Hypothalamus (tissue), 51 donors: ENCODE measurements at places on chromosomes 1 and 21.

- no peak for DNase-seq
Measured at GRCh38 chr1:2032737-2033136, 13.6 kb downstream of the GABRD start.

DNA sequence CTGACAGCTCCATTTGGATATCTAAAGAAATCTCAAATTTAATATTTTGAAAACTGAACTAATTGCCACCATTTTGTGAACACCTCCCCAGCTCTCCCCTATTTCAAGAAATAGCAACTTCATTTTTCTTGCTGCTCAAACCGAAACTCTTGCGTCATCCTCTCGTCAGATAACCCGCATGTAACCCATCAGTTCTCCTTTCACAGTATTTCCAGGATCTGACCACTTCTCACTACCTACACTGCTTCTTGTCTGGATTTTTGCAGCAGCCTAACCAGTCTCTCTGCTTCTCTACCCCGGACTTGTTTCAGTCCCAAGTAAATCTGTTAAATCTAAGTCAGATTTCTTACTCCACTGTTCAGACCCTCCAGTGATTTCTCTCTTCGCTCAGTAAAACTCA lies 75.6 kb downstream of the MTR start:
- no peak for DNase-seq

DNA sequence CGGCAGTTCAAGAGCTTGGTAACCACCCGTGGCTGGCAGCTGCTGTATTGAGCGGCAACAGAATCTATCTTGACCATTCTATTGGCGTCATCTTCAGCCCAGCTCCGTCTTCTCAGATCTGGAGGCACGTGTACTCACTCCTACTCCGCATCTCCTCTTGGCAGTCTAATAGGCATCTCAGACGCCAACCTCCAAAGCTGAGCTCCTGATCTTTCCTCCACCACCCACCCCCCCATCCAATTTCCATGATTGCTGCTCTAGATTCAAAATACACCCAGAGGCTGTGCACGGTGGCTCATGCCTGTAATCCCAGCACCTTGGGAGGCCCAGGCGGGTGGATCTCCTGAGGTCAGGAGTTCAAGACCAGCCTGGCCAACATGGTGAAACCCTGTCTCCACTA lies 84.6 kb upstream of the CASZ1 start:
- DNase-seq, result no peak

GRCh38 chr1:33473900-33474299 lies 1.5 kb downstream of the ZSCAN20 start:
- no peak for DNase-seq

DNA sequence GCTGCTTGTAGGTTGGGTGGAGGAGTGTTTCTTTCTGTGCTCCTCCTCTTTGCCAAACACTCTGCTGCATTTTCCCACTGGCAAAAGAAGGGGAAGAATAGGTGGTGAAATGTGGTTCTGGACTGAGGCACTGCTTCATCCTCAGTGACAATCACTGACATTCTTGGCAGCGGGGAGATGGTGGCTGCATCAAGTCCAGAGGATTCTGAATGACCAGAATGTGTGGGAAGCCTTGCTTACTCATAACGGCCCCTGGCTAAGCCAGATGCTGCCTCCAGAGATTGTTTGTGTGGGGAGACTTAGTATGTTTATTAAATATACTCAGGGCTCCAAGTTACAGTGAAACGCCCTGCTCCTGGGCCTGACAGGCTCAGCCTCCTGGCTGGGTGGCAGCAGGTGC lies 160.3 kb downstream of the CACNA1E start:
- DNase-seq, result no peak

GRCh38 chr1:118660769-118661168 lies 327.4 kb downstream of the TBX15 start:
- no peak for DNase-seq

- no peak for DNase-seq
Measured at GRCh38 chr1:204103431-204103741, 30.5 kb downstream of the SOX13 start.

DNA sequence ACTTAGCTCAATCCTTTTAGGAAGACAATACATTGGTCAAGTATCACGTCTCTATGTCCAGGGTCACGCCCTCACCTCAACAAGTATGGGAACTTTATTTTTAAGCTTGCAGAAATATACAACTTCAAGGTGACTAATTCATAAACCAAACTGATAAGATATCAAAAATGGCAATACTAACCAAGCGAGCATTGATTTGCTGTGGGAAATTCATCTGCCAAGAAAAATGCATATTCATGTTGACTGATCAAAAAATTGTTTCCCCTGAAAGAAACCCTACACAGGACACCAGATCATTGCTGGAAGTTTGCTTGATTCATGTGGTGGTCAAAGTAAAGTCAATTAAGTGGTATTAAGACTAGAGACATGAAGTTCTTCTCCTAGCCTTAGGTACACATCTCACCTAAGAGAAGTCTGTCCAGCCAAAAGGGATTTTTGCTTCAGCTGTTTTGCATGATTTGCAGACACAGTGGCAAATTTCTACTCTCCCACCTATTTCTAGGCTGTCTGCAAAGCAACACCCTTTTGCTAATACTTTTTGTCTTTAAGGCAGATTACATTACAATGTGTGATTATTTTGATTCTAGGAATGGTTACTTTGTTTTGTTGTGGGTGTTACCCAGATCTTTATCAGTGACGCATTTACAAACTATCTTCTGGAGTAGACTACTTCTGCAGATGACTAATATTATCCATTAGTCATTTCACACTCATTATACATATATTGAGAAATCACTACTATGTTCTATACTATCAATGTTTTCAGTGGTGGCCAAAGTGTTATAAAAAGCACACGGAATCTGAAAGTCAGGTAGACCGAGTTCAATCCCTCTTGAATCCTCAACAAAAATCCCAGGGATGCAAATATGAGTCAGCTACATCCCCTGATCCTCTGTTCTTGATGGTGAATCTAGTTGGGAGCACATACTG lies 12.4 kb downstream of the SAMSN1 start:
- DNase-seq, result no peak

DNA sequence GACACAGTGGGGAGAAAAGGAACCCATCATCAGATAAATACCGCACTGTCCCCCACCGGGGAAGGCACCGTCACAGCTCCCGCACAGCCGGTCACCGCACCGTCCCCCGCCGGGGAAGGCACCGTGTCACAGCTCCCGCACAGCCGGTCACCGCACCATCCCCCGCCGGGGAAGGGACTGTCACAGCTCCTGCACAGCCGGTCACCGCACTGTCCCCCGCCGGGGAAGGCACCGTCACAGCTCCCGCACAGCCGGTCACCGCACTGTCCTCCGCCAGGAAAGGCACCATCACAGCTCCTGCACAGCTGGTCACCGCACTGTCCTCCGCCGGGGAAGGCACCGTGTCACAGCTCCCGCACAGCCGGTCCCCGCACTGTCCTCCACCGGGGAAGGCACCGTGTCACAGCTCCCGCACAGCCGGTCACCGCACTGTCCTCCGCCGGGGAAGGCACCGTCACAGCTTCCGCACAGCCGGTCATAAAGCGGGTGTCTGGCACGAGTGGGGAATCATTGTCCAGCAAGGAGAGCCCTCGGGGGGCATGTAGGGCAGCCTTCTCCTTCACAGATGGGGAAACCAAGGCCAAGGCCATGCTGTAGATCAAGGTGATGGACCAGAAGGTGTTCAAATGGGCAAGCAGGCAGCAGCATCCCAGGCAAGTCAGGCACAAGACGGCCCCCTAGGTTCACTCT lies 280.1 kb downstream of the NPHP4 start:
- DNase-seq, result no peak

GRCh38 chr21:33255404-33255803 lies 10.8 kb upstream of the IL10RB start:
- no peak for DNase-seq

DNA sequence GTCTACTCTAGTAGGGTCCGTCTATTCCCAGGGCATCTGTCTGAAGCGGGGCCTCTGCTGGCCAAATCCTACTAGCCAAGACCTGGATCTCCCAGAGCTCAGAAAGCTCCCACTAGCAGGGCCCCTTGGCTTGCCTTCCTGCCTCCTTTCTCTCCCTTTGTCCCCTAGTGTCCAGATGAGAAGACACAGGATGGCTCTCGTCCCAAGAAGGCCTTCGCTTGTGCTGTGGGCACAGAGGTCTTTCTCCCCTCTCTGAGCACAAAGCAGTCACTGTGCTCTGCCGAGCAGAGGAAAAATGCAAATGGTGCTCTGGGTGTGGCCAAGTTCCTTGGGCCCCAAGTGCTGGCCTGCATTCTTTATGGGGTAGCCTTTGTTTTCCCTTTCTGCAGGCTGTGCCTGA lies 13.0 kb upstream of the GPR137B start:
- peak; percentile 34 for DNase-seq

GRCh38 chr21:42475036-42475435 lies 21.0 kb downstream of the RSPH1 start:
- DNase-seq, result no peak

DNA sequence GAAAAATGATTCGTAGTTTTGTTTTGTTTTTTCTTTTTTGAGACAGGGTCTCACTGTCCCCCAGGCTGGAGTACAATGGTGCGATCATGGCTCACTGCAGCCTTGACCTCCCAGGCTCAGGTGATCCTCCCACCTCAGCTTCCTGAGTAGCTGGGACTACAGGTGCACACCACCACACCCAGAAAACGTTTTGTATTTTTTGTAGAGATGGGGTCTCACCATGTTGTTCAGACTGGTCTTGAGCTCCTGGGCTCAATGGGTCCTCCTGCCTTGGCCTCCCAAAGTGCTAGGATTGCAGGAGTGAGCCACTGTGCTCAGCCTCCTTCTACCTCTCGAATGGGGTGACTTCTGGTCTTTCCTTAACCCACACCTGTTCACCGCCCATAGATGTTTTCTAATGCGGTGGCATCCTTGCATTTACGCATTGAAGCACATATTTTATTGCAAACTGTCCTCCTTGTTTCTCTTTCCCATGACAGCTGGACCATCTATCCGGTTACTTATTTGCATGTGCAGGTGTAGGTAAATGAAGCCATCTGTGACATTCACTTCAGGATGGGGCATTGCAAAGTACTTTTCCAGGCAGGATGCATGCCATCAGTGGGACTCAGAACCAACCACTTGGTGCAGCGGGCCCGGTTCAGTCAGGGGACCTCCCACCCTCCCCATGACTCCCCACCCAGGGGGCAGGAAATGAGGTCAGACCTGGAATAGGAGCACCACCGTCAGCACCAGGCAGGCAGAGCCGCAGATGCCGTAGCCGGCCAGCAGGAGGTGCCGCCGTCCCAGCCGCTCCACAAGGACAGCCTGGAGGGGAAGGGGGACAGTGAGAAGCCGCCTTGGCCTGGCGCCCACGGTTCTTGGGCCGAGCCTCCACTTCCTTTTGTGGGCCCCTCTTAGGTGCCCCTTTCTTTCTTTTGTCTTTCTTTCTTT lies 16.5 kb downstream of the SLC2A7 start:
- no peak for DNase-seq

DNA sequence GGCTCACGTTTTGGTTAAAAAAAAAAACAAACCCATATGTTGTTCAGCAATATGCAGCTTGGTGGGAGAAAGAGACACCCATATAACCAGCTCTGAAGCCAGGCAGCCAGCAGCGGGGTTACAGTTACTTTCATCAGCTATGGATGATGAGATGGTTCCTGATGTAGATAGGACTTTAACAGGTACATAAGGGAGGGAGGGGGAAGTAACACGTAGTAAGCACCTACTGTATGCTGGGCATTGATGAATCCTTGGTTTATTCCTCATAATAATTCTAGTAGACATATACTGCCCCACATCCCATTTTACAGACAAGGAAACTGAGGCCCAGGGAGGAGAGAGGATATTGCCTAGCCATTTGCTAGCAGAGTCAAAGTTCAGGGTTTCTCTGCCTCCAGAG lies 2.0 kb downstream of the SLC1A7 start:
- no peak for DNase-seq

- DNase-seq, result no peak
Measured at GRCh38 chr21:16815243-16815642, 697.6 kb upstream of the CXADR start.

- no peak for DNase-seq
Measured at GRCh38 chr1:116417678-116418077, 44.6 kb downstream of the ATP1A1 start.

GRCh38 chr1:238653693-238654321 lies 732.6 kb upstream of the CHRM3 start:
- DNase-seq, result no peak

DNA sequence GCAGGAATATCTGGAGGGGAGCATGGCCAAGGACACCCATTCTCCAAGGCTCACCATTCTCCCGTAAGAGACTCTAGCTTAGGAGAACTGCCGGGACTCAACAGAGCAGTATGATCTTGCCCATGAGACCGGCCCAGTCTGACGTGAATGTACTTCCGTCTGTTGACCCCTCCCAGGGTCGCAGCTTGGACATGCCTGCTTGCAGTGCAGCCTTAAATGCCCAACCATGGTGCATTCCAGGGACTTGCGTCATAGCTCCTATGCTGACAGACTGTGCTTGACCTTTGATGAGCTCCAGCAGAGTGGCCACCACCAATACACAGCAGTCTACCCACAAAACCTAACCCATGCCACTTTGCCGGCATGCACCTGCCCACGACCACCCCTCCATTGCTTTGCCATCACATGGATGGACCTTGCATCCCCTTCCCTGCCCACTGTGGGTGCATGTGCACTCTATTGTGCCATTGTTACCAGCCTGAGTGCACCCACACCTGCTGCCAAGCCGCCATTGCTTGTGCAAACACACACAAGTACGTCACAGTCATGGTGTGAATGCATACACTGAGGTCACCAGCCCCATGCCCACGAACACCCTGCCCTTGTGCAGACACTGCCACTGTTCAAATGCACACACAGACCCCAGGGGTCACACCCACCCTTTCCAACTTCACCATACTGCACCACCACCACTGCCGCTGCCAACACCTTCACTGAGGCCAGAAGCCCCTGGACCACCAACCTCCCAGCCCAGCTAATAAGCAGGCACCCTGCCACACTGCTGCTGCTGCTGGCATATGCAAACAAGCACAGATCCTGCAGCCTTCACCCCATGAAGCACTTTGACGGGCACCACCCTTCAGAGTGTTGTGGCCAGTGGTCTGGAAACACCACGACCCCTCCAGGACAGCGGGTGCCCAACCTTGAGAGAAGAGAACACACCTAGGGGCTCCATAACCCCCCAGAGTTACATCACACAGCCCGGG lies 1141.3 kb downstream of the BRINP3 start:
- DNase-seq, result no peak

DNA sequence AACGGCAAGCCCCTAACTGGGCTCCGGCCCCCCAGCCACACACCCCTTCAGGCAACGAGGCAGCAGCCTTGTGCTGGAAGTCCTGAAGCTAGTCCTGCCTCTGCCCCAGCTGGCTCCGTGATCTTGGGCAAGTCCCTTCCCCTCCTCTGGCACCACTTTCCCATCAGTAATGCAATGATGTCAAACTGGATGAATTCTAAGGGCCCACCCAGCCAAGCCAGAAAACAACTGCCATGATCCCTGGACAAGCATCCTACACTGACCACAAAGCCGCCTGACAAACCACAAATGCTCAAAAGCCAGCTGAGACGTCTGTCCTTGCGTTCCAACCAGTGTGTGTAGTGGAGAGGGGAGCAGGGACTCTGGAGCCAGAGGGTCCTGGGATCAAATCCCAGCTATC lies 26.8 kb downstream of the IFFO2 start:
- DNase-seq, result no peak

GRCh38 chr21:46317710-46318463 lies 5.8 kb downstream of the C21orf58 start:
- DNase-seq, result no peak

GRCh38 chr21:39649526-39649925 lies 36.8 kb downstream of the B3GALT5 start:
- no peak for DNase-seq

GRCh38 chr1:208187499-208188041 lies 56.6 kb downstream of the PLXNA2 start:
- DNase-seq, result no peak

- DNase-seq, result no peak
Measured at GRCh38 chr1:47765236-47765635, 231.9 kb downstream of the TRABD2B start.
